ENCODE measurements at places on chromosomes 3 and 15. TPM values are rescaled to one million over a fixed set of nuclear protein-coding genes. Genes with fewer than 3 reads are reported as not detected.
A peak's percentile ranks its signal among the peaks of the same experiment; 100 is the strongest.

DNA sequence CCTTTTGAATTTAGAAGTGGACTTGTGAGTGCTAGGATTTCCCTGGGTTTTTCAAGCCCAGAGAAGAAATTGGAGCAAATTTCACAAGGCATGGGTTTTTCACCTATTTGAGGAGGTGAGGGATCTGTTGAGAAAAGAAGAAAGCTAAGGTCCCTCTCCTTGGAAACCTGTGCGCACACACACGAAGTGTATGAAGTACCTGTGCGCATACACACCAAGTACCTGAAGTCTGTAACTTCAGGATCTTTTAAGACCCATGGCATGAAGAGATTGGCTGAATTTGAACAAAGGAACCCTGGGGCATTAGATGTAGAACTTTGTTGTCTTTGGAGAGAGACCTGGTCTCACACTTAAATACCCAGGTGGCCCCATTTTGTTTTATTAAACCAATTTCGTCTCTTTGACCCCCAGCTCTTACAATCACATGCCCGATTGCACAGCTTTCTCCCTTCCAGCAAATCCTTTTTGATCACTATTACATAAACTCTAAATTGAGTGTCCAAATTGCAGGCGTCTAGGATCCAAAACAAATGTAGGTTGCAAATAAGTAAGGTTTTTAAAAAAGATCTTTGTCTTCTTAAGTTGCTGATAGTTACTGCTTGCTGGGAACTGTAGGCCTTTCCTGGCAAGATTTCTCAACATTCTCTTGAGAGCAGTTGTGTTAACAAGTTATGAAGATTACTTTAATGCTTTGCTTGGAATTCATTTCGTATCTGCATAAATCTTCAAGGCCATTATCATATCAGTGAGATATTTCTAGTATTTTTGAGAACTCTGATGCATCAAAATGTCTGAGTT lies 64.3 kb downstream of the CMTM8 start:
- no peak for DNase-seq

- DNase-seq, result no peak
Observed at GRCh38 chr3:195372220-195372619, 70.6 kb downstream of the ACAP2 start.

DNA sequence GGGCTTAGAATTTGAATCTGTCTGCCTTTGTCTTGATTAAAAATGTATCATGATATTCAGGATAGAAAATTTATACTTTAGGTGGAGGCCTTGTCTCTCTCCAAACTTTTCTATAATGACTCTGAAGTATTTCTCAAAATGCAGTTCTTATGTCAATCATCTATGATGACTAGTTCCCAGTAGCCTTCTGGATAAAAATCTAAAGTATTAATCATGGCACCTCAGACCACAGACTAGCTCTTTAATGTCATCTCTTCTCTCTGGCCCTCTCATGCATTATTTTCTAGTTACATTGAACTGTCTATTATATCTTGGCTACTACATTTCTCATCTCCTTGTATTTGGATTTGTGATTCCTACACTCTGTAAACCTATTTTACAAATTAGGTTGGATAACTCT lies 96.9 kb downstream of the ZPLD1 start:
- no peak for DNase-seq

GRCh38 chr3:73459711-73460110 lies 165.0 kb downstream of the PDZRN3 start:
- DNase-seq, result no peak

DNA sequence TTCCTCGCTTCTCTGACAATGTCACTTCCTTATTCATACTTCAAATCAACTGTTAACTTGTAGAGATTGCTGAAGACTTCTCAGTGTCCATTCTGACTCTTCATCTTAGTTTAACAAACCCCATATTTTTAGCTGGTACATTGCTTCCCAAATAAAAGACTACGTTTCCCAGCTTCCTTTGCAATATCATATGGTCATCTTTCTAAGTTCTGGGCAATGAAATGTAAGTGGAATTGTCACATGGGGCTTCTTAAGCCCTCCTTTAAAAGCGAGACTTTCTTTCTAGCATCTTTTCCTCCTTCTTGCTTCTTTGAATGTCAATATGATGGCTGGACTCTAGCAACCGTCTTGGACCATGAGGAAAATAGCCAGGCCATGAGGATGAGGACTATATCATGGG lies 239.0 kb downstream of the ZNF621 start:
- no peak for DNase-seq

- DNase-seq, result no peak
Observed at GRCh38 chr3:43957553-43957952, 266.8 kb downstream of the ABHD5 start.

- no peak for DNase-seq
Observed at GRCh38 chr3:138867996-138868395, 33.3 kb upstream of the PIK3CB start.

- DNase-seq, result no peak
Observed at GRCh38 chr3:174460831-174461230, 398.3 kb upstream of the NAALADL2 start.

DNA sequence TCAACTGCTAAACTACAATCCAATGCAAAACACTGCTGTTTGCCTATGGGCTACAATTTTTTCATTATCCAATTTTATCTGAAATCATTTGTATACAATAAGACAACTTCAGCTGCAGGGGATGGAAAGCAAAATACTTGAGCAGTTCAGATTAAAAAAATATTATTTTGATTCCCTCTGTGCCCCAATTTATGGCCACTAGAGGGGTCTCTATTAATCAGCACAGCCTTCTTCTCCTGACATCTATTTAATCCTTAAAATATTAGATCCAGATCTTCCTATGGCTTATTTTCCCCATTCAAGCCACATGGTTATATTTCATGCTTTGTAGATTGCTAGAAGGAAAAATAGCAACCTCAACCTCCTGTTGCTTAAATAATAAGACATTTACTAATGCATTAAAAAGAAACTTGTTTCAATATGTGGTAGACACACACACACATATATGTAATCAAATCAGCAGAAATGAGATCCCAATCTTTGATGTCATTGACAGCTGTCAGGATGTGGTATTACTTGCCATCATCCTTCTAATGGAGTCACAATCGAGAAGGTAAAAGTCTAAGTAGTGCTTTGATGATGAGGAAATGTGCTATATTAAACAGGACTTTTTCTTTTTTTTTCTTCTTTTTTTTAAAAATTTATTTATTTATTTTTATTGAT lies 104.2 kb downstream of the P2RY1 start:
- DNase-seq, result no peak

- DNase-seq, result no peak
Observed at GRCh38 chr3:152636651-152637050, 198.3 kb upstream of the P2RY1 start.

GRCh38 chr3:104437131-104437750 lies 929.5 kb upstream of the ALCAM start:
- peak; percentile 39 for DNase-seq

- no peak for DNase-seq
Observed at GRCh38 chr15:48538941-48539340, 106.6 kb downstream of the FBN1 start.

DNA sequence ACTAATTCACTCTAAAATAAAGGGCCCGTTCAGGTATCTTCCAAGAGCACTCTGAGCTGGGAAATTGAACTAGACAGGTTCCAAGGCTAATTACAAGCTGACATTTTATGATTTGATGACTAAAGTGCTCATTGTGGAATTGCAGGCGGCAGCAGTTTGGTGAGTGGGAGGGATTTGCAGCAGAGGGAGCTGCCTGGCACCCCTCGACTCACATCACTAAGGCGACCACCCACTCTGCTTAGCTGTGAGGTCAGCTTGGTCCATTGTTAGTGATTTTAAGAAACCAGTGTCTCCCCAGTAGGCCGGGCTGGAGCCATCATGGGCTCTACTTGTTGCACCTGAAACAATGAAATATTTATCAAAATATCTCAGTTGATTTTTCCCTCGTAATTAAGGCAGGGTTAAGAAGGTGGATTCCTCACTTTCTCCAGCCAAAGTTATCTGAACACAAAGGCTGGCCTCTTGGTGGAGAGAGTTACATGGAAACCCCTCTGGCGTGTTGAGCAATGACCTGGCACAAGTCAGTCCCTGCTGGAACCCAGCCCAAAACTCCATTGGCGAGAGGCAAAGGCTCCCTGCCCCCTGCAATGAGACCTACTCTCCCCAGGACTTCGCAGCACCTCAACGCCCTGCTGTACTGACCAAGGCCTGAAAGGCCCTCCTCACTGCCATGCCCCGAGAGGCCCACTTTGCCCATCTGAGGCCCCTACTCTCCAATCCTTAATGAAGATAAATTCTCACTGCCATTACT lies 65.0 kb upstream of the ATP2B2 start:
- no peak for DNase-seq

GRCh38 chr15:29785136-29785535 lies 37.1 kb downstream of the TJP1 start:
- DNase-seq, result no peak

- no peak for DNase-seq
Observed at GRCh38 chr3:129248286-129248979, 973 bp upstream of the COPG1 start.

- no peak for DNase-seq
Observed at GRCh38 chr15:42395838-42396237, 36.5 kb downstream of the CAPN3 start.

DNA sequence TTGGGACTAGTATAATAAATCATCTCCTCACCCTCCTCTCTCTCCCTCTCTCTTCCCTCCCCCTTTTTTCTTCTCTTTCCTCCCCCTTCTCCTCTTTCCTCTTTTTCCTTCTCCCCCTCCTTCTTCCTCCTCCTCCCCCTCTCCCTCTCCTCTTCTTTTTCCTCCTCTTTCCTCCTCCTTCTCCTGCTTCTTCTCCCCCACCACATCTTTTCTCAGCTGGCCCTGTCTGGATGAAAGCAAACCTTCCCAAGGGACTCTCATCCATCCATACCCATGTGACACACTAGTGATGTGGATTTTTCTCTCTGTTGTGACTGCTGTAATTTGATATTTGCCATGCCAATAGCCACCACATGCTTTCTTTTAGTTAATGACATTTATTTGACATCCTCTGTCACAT lies 127.2 kb downstream of the EBLN2 start:
- no peak for DNase-seq

DNA sequence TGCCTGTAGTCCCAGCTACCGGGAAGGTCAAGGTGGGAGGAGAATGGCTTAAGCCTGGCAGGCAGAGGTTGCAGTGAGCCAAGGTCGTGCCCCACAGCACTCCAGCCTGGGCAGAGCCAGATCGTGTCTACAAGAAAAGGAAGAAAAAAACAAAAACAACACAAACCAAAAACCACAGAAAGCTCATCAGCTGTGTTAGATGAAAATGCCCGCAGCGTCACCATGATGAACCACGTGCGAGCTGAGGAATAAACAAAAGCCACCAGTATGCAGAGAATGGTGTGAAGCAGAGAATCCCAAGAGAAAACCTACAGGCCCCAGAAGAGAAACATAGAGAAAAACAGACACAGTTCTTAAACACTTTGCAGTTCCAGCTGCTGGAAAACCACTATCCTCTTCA lies 19.7 kb upstream of the TM4SF19 start:
- DNase-seq, result no peak

- no peak for DNase-seq
Observed at GRCh38 chr15:101469520-101470288, 19.8 kb downstream of the PCSK6 start.

GRCh38 chr3:44222337-44222736 lies 19.3 kb upstream of the TOPAZ1 start:
- no peak for DNase-seq

DNA sequence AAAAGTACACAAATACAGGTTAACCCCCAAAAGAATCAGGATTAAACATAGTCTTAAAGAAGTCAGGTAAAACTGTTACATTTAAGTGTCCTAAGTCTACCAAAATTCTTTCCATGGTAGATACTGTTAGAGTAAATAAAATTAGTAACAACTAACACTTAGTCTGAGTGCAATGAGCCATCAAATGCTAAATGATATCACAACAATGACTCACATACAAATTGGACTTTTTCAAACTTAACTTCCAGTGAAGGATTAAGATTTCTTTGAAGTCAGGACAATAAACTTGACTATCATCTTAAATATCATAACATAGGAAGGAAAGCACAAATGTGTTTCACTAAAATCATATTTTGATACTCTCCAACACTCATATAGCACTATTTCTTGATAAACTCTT lies 43.9 kb downstream of the ZNF148 start:
- no peak for DNase-seq

GRCh38 chr3:117565777-117566176 lies 856.2 kb downstream of the TUSC7 start:
- DNase-seq, result no peak

DNA sequence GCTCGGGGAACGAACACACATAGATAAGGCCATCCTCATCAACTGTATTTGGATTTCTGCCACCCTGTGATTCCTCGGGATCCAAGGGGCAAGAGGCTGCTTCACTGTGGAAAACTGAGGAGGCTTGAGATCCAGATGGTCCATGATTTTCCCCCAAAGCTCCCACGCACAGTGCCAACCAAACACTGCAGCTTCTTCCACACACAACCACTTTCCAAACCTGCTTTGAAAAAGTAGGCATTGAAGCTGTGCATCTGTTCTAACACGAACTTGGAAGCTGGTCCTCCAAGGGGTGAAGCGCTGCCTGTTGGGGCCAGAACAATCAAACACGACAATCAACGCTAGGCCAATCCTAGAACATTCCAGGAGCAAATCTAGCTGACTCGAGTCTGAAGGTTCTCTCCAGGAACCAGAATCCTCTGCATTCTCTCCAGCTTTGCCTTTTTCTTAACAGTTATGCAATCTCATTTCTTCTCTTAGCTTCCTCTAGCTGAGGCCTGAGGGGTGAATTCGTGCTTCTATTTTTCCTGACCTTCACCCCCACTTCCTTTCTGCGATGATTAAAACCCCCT lies 104.4 kb downstream of the LRRK1 start:
- DNase-seq, result no peak

DNA sequence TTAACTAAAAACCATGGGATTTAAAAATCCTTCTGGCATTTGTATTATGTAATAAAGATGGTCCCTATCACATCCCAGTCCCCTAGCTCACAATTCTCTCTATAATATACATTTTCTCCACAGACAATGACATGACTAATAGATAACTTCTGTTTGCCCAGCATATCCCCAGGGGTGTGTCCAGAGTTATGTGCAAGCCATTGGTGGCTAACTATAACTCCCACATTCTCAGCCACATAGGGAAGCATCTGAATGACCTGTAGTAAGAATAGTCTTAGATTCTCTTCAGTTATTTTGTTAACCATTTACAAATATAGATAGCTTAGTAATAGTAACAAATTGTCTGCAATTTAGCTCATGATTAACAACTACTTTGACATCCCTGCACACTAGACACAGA lies 52.2 kb upstream of the RBSN start:
- DNase-seq, result no peak

DNA sequence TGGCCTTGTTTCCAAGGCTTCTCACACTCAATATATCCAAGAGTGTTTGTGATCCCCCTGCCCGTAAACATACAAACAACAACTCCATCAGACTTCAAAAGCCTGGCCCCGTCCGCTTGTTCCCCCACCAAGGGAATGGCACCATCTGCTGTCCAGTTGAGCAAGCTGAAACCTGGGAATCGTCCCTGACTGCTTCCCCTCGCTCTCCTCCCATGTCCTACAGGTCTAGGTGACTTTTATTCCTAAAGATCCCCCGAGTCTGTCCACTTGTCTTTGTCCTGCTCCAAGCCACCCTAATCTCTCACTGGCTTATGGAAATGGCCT lies 27.9 kb upstream of the FAM174B start:
- no peak for DNase-seq

The NDN gene
- total RNA-seq, result not detected

The PLCH1 gene
- total RNA-seq, result not detected

The GPR160 gene
- not detected for total RNA-seq

The ARNT2 gene
- total RNA-seq, result 16.5 TPM

The EIF4E3 gene
- total RNA-seq, result 1.2 TPM

The GABRR3 gene
- total RNA-seq, result not detected

The CNOT10 gene
- total RNA-seq, result 18.3 TPM

The TGM4 gene
- total RNA-seq, result not detected

The GOLGA8S gene
- total RNA-seq, result not detected

The SCN11A gene
- total RNA-seq, result not detected
